ENCODE measurements at places on chromosomes 2 and 18.

GRCh38 chr2:133986881-133987795 lies 266.7 kb upstream of the MGAT5 start:
- no peak for DNase-seq

DNA sequence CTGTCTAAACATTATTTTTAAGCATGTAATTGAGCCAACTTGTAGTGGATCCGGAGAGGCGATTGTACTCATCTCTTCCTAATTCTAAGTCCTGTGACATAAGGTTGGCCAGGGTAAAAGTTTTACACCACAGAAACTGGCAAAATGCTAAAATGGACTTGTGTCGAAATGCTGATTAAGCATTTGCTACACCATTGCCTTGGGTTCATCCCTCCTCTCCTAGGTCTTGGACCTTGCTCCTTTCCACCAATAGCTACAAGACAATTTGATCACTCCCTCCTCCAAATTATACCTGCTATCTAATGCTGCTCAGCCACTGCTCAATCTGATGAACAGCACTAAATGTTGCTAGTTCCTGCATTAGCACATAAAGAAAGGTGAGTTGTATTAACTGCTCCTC lies 132.7 kb upstream of the EPC2 start:
- DNase-seq = no peak

- no peak for DNase-seq
These were observed 267.6 kb upstream of the MGAT5 start for GRCh38 chr2:133986081-133986837.

DNA sequence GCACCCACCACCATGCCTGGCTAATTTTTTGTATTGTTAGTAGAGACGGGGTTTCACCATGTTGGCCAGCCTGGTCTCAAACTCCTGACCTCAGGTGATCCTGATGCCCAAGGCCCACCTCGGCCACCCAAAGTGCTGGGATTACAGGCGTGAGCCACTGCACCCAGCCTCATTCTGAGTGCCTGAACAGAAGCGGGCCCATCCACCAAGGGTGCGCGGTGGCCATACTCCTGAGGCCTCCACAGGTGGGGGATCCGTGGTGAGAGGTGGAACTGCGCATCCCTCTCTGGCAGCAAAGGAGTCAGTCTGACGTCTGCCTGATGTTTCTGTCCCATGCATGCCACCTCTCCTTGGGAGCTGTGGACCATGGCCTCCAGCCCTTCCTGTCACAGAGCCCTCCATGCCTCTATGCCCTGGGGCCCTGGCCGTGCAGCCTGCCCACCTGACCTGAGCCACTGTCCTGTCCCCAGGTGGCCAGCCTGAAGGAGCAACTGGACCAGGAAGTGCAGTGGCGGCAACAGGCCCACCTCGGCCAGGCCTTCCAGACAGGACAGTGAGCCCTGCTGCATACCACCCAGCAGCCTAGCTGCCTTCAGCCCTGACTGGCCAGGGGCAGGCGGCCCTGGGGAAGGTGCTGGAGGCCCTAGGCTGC lies 7.6 kb upstream of the SNED1 start:
- no peak for DNase-seq

DNA sequence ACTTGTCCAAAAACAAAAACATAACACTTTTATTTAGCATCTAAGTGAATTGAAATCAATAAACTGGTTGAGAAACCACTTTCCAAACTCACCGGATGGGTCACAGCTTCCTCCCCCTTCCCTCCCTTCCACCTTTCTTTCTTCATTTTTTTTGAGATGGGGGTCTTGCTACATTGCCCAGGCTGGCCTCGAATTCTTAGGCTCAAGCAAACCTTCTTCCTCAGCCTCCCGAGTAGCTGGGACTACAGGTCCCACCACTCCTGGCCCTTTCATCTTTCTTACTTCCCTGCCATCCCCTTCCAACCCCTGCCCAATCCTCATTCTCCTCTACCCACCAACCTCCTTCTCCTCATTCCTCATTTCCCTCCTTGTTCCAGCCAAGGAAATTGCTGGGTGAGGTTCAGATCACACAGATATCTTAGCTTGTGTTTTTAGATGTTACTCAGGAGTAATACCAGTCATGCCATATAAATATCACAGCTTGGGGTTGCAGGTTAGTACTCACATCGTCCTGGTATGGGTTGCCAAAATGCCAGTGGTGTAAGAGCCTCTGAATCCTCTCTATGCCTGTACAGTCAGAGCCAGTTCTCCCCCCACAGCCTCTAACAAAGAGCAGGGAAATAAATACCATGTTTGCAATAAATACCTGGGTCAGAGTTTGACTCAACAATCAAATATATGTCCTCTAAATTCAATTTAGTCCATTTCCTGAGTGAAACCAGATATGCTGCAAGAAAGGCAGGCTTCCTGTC lies 132.7 kb upstream of the NDUFV2 start:
- DNase-seq = no peak

DNA sequence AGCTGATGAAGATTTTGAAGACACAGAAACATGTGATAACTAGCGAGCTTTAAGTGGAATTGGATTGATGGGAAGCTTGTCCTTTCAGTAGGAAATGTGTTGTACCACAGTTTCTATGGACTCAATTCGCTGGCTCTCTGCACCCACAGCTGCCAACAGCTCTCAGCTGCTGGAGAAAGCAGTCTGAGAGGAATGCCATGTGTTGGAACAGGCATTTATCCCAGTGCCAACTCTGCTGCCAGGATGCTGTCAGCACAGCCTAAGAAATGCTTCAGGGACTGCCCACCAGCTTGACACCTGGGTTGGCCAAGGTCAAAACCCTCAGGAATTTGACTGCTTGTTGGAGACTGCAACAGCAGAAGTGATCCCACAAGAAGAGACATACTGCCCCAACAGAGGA lies 193.0 kb upstream of the THSD7B start:
- DNase-seq = no peak

GRCh38 chr2:144459937-144460336 lies 60.0 kb downstream of the ZEB2 start:
- peak; percentile 69 for DNase-seq

GRCh38 chr2:98702127-98702802 lies 28.7 kb downstream of the MGAT4A start:
- no peak for DNase-seq

DNA sequence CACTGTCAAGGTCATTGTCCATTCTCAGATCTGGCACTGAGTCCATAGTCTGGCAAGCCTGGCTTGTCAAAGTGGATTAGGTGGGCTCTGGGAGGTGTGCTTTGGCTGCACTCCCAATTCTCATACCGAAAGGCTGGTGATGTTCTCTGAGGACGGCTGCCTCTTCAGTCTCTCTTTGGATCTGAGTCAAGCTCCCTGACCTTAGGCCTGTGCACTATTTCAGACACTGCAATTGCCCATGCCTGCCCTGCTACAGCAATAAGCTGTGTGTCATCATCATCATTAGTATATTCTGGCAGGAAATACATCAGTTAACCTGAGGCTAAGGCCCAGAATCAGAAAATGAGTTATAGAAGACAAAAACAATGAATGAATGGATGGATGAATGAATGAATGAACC lies 1.6 kb upstream of the SLC5A7 start:
- no peak for DNase-seq

- no peak for DNase-seq
These were observed 75.6 kb downstream of the ATL2 start for GRCh38 chr2:38301340-38301968.

- no peak for DNase-seq
These were observed 564 bp downstream of the DPYSL5 start for GRCh38 chr2:26848336-26849055.

DNA sequence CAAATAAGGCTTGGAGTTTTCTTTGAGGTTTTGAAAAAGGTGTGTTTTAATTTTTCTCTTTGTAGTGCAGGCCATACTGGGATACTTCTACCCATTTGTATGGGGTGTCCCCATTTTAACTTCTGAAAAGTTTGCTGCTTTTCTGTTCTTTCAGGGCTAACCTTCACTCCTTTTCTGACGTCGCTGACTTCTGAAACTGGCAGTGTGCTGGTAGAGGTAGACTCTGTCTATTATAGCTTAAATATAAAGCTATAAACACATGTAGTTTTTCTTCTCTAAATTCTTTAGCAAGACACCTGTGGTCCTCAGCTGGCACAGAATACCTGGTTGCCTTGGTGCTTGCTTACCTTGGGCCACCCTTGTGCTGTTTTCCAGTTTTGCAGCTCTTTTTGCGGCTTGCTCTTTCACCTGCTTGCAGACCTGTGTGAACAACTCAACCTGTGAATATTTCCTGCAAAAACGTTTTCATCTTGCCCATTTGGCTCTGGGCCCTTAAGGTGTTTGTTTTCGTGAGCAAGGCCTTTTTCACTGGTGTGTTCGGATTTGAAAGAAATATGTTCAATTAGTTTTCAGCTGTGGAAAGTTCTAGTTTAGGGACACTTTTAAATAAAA lies 42.2 kb downstream of the PHLPP1 start:
- DNase-seq = no peak

DNA sequence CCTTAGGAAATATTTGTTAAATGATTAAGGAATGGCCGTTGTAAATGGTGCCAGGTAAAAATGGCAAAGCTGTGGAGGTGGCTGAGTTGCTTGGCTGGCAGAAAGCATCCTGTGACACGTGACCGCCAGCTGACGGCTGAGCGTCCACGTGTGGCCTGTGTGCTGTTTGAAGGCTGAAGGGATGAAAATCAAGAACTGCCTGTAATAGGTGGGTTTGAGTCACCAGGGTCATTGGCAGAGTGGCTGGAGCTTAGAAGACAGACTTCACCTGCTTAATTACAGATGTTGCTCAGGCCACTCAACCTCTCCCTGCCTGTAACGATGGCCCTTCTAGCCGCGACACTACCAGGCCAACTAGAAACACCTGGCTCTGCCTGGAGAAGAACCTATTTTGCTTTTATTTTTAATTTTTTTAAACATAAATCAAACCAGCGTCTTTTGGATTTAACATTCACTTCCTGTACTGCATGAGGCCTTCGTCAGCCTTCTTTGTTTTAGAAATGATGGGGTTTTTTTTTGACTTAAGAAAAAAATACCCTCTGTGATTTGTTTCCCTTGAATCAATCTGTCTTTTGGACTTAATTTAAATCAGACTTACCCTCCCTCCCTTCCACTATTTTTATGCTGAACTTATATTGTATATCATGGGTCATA lies 206.5 kb downstream of the PRKCE start:
- no peak for DNase-seq

DNA sequence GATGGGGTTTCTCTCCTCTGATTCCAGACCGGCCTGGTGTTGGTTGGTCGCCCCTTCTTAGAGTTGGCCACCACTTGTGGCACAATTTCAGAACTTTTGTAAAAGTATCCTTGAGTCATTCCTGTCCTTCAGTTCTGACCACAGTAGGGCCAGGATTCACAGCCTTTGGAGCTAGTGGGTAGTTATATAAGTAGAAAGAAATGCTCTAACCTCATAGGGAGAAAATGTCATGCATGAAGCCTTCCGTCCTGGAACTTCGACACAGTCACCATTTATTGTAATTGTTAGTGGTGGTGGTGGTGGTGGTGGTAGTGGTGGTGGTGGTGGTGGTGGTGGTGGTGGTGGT lies 65.4 kb downstream of the EPAS1 start:
- no peak for DNase-seq

DNA sequence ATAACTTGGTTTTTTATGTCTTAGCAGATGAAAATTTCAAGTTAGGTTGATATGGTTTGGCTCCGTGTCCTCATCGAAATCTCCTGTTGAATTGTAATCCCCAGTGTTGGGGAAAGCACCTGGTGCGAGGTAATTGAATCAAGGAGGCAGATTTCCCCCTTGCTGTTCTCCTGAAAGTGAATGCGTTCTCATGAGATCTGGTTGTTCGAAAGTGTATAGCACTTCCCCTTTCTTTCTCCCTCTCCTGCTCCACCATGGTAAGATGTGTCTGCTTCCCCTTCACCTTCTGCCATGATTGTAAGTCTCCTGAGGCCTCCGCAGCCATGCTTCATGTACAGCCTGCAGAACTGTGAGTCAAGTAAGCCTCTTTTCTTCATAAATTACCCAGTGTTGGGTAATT lies 242.1 kb upstream of the TNP1 start:
- no peak for DNase-seq

- DNase-seq = no peak
These were observed 73.9 kb downstream of the PRKRA start for GRCh38 chr2:178377046-178377445.

DNA sequence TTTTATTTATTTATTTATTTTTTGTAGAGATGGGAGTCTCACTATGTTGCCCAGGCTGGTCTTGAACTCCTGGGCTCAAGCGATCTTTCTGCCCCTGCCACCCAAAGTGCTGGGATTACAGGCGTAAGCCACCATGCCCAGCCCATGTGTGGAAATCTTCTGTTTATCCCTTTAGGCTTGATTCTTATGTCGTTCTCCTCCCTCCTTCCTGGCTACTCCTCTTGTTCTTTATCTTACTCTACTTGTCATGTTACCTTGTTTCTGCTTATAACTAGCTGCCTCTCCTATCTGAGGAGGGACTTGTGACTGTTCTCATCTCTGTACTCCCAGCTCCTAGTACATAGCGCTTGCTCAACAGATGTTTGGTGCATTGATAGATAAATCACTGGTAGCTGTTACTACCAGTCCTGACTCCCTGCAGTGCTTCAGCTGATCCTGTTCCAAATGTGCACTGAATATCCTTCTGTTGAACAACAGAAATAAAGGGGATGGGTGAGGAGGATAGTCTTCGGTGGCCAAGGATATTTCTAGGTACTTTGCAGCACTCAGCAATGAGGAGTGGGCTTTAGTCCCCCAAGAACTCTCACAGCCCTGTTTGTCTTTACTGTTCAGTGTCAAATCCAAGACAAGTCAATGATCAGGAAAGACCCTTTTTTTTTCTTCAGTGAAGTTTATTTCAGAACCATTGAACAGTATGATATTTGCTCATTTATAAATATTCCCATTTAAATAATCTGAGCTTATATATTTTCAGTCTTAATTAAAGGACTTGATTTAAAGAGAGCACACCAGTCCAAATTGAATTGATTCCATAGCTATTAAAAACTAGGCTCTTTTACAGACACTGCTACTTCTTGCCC lies 7.2 kb downstream of the IL1B start:
- DNase-seq = no peak

DNA sequence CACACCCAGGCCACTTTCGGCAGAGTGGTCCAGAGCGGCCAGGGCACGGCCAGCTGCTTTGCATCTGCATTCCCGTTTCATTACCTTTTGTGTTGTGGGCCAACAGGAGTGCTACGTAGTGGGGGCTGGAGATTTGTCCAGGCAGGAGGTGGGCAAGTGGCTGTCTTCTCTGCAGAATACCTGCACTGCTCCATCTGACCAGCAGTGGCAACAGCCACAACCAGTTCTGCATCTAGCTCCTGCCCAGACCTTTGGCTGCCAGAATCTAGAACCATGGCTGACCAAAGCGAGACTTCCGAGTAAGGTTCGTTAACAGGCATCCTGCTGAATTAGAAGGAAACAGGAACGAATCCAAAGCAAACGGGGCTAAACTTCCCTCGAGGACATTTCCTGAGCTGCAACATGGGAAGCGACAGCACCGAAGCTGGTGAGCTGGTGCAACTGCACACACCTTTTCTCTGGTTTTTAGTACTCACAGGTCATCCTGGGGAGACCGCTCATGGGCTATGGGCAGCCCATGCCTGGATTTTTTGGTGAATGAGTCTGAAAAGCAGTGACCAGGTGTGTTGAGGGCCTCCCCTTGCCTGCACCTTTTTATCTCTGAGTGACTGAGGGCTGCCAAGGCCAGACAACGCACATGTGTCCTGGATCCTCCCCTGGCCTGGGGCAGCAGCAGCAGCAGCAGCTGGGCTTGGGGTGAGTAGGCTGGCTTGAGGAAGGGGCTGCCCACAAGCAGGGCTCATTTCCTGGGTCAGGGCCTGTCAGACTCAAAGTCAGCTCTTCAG lies 10.5 kb downstream of the GDF7 start:
- DNase-seq = no peak

Data from hematopoietic multipotent progenitor cell treated with erythropoietin and hydrocortisone succinate and interleukin-3 and kit ligand, for 15 days (in vitro differentiated cells).